HCEC 1CT (cell line): ENCODE measurements at places on chromosomes 16 and 17.

DNA sequence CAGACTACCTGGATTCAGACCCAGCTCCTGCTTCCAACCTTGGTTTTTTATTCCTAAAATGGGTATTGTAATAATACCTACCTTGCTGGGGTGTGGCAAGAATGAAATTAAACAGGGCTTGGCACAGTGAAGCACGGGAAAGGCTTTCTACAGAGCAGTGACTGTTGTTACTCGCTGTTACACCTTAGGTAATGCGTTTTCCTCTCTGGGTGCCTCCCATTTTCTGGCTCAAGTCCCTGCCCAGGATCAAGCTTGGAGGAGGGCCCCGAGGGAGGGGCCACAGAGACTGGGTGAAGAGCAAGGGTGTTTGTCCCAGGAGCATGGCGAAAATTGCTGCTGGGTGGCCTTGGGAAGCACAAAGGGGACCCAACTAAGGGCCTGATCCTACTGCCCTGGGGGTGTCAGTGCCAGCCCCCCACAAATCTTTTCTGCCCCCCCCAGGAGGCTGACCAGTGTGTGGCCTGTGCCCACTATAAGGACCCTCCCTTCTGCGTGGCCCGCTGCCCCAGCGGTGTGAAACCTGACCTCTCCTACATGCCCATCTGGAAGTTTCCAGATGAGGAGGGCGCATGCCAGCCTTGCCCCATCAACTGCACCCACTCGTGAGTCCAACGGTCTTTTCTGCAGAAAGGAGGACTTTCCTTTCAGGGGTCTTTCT lies 13.3 kb downstream of the MIEN1 start:
- no peak for DNase-seq

- DNase-seq = peak; percentile 73
These were observed 37.8 kb upstream of the ADGRG1 start for GRCh38 chr16:57590654-57591085.

- DNase-seq = peak; percentile 97
These were observed 8.1 kb downstream of the CYGB start for GRCh38 chr17:76529224-76530094.

DNA sequence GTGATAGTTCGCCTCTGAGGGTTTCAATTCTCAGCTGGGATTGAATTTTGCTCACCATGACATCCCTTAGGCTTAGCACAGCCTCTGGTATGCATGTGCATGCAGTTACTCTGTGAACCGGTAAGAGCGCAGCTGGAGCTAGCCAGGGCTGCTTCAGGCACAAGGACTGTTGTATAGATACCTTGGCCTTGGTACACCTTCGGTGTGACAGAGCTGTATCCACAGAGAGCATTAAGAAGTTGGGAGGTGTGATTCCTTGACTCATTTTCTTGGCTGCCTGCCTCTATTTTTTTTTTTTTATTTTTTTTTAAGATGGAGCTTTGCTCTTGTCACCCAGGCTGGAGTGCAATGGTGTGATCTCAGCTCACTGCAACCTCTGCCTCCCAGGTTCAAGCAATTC lies 2.2 kb upstream of the NUTF2 start:
- DNase-seq = peak; percentile 34

- DNase-seq = no peak
These were observed 11.5 kb downstream of the FLII start for GRCh38 chr17:18246880-18247612.

GRCh38 chr17:28191018-28191417 lies 128.0 kb upstream of the TMEM97 start:
- no peak for DNase-seq

- no peak for DNase-seq
These were observed 37.8 kb downstream of the GOSR1 start for GRCh38 chr17:30514895-30515596.

GRCh38 chr16:66484453-66485213 lies 57.5 kb downstream of the BEAN1 start:
- DNase-seq = no peak

GRCh38 chr16:85051067-85051581 lies 23.5 kb downstream of the KIAA0513 start:
- DNase-seq = no peak

DNA sequence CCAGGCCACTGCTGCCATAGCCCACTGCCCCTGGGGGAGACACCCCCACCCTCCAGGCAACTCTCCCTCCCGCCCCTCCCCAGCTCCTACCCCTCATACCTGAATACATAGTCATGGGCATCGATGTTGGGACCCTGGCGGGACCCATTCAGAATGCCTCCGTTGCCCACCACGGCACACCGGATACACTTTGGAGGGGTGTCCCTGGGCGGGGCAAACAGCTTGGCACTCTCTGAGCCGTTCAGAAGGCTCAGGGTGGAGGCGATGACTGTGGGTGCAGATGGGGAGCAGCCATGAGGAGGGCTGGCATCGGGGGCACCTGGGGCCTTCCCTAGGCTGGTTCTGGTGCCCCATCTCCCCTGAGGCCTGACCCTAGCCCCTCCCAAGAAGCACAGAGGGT lies 12.6 kb downstream of the ST6GALNAC2 start:
- no peak for DNase-seq

DNA sequence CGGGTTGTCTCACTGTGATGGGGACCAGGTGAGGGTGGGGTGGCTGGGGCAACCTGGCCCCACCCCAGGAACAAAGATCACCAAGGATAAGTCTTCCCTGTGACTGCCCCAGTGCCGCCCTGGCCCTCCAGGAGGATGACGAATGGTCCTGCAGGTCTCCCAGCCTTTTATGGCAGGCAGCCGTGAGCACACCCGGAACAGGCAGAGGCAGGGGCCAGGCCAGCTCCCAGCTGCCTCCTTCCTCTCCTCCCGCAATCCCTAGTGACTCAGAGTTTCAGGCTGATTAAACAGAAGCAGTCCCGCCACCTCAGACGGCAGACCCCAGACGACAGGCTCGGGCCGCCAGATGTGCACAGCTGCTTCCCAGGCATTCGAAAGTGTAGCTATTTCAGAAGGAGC lies 13.3 kb downstream of the JUP start:
- DNase-seq = peak; percentile 91

DNA sequence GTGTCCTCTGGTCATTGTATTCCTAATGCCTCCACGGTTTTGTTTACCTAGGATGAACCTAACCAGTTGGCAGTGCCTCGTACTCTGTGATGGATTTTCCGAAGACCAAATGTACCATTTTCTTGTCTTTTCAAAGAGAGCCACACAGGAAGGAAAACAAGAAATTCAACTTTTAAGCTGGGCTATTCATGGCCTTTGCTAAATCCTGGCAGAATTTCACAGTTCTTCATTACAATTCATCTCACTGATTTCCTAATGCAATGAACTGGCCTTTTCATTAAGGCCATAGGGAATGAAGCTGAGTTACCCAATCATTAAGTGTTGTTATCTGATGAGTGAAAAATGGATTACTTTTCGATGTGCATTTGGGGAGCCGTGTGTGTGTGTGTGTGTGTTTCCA lies 7.9 kb upstream of the KCNJ16 start:
- DNase-seq = no peak

- no peak for DNase-seq
These were observed 13.6 kb upstream of the NKD1 start for GRCh38 chr16:50534556-50534955.

GRCh38 chr17:57597531-57598453 lies 147.3 kb downstream of the CCDC182 start:
- peak; percentile 59 for DNase-seq

- no peak for DNase-seq
These were observed 36.5 kb downstream of the CACNG1 start for GRCh38 chr17:67080804-67081203.
